COR-L47 (cell line): ENCODE measurements at places on chromosomes 1 and 21.

GRCh38 chr1:180415985-180416633 is 86.3 kb downstream of the ACBD6 start:
- peak; percentile 62 for DNase-seq

DNA sequence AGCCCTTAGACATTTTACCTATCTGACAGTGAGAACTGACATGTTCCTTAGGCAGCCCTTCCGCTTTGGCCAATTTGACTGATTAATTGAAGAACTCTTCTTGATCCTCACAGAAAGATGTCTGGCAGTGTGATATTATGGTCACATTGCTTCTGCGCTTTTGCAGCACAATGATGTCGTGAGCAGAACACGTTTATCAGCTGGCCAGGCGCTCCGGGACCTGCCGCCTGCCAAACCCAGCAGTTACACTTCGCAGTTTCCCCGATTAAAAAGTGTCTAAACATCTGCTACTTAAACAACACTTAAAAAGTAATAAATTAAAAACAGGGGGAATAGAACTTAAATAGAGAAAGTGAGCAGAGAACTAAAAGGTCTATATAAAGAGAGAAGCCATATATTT is 103.5 kb upstream of the ETS2 start:
- no peak for DNase-seq

GRCh38 chr21:45584786-45585185 is 42.5 kb upstream of the SLC19A1 start:
- DNase-seq, result no peak

DNA sequence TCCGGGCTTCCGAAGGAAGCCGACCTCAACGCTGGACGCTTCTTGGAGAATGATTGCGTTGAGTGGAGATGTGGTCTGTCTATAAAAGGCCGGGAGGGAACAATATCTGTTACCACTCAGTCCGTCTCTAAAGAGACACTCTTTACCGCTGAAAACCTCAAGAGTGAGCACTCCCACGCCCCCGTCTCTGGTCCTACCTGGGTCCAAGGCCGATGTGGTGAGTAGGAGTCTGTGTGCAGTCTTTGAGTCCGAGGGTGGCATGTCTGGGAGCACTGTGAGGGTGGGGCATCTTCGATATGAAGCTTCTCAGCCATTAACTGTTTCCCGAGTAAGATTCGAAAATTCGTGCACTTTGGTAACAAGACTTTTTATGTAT is 576 bp downstream of the ZFP69 start:
- peak; percentile 23 for DNase-seq

GRCh38 chr1:241020851-241021697 is 335.9 kb downstream of the RGS7 start:
- DNase-seq, result no peak

DNA sequence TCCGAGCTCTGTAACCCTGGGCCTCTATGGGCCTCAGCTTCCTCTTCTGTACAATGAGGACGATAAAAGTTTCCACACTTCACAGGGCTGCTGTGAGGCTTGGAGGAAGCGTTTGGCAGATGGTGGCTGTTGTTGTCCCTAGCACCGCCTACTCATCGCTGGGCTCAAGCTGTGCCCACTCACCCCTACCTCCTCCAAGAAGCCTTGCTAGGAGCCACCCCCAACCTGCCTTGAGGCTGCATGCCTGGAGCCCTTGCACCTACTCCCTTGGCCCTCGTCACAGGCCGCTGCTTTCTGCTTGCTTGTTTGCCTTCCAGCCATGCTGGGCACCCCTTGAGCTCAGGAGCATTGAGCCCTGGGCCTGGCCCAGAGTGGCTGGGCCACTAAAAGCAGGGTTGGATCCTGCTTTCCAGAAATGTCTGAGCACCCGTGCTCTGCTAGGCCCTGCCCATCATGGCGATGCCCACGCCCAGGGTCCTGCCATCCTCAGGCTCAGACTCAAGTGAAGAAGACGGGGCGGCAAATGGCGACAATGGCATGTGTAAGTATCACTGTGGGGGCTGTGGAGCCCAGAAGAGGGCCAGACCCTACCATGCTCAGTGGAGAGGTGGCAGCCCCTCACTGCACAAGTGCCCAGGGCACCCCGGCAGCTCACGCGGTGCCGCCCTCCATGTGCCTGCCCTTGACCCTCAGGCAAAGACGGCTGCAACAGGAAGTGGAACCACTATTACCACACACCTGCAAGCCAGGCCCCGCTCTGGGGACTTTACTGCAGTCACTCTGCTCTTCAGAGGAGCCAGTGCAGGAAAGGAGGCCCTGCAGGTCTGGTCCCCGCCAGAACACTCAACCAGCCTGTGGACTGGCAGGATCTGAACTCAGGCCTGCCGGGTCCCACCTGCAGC is 9.5 kb downstream of the SH3BGRL3 start:
- DNase-seq, result no peak

DNA sequence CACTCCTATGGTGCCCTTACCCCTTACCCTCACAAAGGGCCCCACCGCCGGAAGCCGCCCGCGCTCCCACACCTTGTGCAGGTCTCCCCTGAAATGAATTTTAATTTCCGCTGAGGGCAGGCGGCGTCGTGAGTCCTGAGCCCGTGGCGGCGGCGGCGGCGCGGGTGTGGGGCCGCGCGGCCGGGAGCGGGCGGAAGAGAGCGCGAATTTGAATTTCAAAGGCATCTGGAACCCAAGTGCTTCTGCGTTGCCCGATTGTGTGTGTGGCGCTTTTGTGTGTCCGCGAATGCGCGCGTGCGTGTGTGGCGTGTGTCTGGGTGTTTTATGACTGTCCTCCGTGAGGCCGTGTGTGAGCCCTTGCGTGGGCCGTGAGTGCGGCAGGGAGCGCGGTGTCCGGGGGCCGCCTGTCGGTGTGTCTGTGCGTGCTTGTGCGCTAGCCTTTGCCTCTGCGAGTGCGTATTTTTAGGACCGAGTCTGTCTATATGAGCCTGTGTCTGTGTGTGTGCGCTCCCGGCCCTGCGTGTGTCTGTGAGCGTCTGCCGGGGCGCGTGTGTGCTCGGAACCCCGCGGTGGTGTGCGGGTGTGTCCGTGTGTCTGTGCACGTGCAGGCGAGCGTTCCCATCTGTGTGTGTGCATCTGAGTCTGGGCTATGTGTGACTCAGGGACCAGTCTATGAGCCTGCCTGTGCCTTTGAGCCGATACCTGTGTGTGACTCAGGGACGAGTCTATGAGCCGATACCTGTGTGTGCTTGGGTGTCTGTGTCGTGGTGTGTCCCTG is 7.9 kb upstream of the ADGRB2 start:
- no peak for DNase-seq

GRCh38 chr1:168199056-168199455 is 20.3 kb downstream of the TIPRL start:
- DNase-seq, result no peak
